HepG2 (cell line): ENCODE measurements at places on chromosomes 6 and 20. TPM values are rescaled to one million over a fixed set of nuclear protein-coding genes. Genes with fewer than 3 reads are reported as not detected.

REPS1 gene
- total RNA-seq, result 36.7 and 38.3 TPM in 2 replicates

ZCCHC3 gene
- 56.2 and 63.0 TPM in 2 replicates for total RNA-seq

PTPN1 gene
- total RNA-seq, result 33.3 and 37.2 TPM in 2 replicates

DNA sequence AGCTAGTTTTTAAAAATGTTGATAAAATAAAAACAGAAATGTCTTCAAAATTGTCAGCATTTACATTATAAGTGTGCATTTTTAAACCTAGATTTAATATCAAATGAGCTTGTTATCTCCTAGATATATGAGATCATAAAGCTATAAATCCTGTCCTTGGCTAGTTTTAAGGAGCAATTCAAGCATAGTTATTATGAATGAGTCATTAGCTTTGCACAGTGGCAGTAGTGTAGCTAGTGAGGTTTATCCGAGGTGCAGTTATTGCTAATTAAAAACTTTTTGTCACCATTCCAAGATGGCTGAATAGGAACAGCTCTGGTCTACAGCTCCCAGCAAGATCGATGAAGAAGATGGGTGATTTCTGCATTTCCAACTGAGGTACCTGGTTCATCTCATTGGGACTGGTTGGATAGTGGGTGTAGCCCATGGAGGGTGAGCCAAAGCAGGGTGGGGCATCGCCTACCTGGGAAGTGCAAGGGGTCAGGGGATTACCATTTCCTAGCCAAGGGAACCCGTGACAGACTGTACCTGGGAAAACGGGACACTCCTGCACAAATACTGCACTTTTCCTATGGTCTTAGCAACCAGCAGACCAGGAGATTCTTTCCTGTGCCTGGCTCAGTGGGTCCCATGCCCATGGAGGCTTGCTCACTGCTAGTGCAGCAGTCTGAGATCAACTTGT is 108.8 kb upstream of the SYNCRIP start:
- H3K36me3 ChIP-seq, result no peaks in the 10 kb centered on the region
- H3K4me3 ChIP-seq, result no peak overlapping the region
- peaks cover 3% of the 10 kb centered on the region for H3K27me3 ChIP-seq
- H3K27ac ChIP-seq, result no peak overlapping the region
- no peak for DNase-seq

GRCh38 chr6:130827247-130828149 is at the start of gene SMLR1:
Gene SMLR1 (plus strand): TSS chr6:130827406. CDS start chr6:130827414, 8 bp downstream.
- peaks cover 94% of the 10 kb centered on the region for H3K4me1 ChIP-seq
- H3K36me3 ChIP-seq, result peaks cover 21% of the 10 kb centered on the region
- H3K27me3 ChIP-seq, result no peaks in the 10 kb centered on the region
- H3K27ac ChIP-seq, result peak within 1 kb of the TSS; percentile 95
- DNase-seq, result peak; percentile 96

DNA sequence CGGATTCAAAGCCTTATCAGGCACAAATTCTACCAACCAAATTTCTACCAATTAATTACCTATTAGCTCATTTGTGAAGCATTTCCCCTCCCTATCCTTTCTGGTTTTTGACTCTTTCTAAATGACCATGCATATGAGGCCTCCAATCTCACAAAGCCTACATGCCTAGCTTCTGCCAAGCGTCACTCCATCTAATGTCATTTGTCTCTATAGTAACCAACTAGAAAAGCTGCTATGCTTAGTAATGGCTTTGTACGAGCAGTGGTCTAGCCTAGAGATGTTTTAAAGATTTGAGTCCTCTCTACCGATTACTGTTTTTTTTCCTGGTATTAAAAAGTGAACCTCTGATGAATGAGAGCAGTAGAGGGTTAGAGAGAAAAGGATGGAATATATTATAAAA is 4.8 kb upstream of the ASF1A start:
- H3K27ac ChIP-seq, result no peak overlapping the region
- DNase-seq, result no peak
- no peak overlapping the region for H3K4me3 ChIP-seq
- no peaks in the 10 kb centered on the region for H3K27me3 ChIP-seq
- H3K36me3 ChIP-seq, result no peaks in the 10 kb centered on the region

DNA sequence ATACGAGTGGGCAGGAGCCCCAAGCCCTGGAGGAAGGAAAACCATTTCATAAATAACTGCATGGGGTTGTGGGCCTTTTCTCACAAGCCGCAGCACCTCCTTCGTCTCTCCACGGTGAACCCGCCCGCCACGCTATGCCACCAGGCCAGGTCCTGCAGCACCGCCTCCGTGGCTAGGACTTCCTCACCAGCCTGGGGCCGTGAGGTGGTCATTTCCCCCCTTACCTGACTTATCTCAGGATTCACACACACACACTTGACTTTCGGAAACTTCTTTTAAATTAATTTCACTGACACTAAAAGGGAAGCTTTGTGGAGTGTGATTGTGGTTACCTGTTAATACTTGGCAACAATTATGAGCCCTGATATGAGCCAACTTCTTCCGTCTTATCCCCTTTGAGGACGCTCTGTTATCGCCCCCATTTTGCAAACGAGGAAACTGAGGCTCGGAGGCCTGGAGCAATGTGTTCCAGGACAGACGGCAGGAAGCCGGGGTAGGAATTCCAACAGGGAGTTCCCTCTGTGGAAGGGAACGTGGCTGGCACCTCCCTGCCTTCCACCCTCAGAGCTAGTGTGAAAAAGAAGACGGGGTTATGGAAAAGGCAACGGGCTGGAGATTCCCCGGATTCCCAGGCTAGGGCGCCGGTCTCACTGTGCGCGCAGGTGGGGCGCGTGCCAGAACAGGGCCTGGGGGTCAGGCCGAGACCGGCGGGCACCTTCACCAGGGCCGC is 817 bp upstream of the SLCO4A1 start:
- no peak for DNase-seq
- H3K36me3 ChIP-seq, result no peaks in the 10 kb centered on the region
- H3K4me1 ChIP-seq, result peaks cover 91% of the 10 kb centered on the region

DNA sequence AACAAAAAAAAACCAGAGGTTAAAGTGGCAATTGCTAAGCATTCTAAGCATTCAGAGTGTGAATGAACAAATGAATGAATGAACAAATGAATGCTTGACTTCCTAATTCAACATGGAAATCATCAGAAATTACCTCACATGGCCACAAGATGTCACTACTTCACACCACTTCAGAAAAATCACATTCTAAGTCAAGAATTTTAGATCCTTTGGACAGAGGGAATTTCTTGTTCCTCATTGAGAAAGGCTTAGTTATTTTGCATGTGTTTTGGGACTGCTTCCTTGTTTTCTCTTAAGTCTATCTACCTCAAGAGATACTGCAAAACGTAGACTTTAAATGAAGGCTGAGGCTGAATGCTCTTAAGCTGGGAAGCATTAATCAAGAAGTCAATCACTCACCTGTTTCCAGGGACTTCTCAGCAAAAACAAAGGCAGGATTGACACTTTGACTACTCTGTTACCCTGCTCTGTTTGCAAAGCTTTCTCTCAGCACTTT is 120.2 kb downstream of the MBOAT1 start:
- no peaks in the 10 kb centered on the region for H3K4me1 ChIP-seq
- no peak overlapping the region for H3K4me3 ChIP-seq
- no peaks in the 10 kb centered on the region for H3K36me3 ChIP-seq
- no peak overlapping the region for H3K27ac ChIP-seq
- no peaks in the 10 kb centered on the region; the same call in 2 of the 3 replicates for H3K27me3 ChIP-seq
- DNase-seq, result peak; percentile 57

DNA sequence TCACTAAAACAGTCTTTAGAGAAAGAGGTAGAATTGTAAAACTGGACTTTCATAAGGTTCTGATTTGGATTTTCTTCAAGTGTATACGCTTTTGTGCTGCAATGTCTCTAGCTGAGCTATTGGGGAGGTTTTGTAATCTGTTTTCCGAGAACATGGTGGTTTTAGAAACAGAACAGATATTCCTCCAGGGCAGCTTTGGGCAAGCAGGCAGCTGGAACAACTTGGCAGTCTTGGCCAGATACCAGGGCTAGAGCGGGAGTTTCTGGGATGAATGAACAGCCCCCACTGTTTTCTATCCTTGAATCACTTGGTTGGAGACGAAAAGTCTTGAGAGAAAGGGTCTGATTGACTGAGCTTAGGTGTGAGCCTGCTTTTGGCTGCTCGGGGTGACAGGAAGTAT is 17.1 kb upstream of the ARMC2 start:
- H3K36me3 ChIP-seq, result no peaks in the 10 kb centered on the region
- H3K4me3 ChIP-seq, result no peak overlapping the region
- no peaks in the 10 kb centered on the region for H3K27me3 ChIP-seq
- no peak for DNase-seq

- no peak overlapping the region for H3K4me3 ChIP-seq
- no peak overlapping the region for H3K27ac ChIP-seq
- H3K36me3 ChIP-seq, result peaks cover 21% of the 10 kb centered on the region
- no peaks in the 10 kb centered on the region for H3K4me1 ChIP-seq
Observed at GRCh38 chr6:8014947-8015346, 49.2 kb downstream of the BLOC1S5 start.

GRCh38 chr6:122730775-122731386 is 48.6 kb upstream of the FABP7 start:
- H3K4me1 ChIP-seq, result no peaks in the 10 kb centered on the region
- peak; percentile 41 for DNase-seq
- H3K27ac ChIP-seq, result no peak overlapping the region
- peaks cover 11% of the 10 kb centered on the region; the same call in 1 of the 3 replicates for H3K27me3 ChIP-seq
- no peak overlapping the region for H3K4me3 ChIP-seq
- H3K36me3 ChIP-seq, result no peaks in the 10 kb centered on the region

DNA sequence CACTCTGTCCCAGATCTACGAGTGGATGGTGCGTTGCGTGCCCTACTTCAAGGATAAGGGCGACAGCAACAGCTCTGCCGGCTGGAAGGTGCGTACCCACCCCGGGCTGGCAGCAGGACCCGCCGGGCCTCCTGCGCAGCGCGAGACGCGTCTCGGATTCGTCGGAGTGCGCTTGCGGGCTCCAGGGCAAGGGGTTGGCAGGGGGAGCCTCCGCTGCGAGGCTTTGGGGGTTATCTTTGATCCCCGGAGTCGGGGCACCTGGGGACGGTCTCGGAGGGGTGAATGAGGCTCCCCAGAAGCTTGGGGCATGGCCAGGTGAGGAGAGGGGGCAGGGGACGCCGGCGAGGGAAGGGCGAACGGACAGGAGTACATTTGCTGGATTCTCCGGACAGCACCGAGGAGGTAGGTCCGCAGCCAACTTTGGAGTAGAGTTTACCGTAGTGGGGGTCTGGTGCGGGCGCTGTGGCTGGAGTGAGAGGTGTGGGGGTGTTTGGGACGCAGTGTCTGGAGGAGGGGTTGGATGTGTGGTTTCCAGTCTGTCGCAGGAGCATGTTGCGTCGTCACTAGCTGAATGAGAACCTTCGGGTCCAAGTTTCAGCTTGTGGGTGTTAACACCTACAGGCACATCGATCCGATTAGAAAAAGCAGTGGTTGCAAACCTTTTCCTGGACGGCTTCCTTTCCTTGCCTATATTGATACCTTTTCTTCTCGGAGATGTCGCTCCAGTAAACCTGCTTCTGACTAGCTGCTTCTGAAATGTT is 1.2 kb downstream of the FOXO3 start:
- H3K36me3 ChIP-seq, result peaks cover 14% of the 10 kb centered on the region; the same call in 2 of the 3 replicates
- DNase-seq, result peak; percentile 17
- H3K4me3 ChIP-seq, result peak overlapping the region; percentile 99
- H3K27ac ChIP-seq, result peak overlapping the region; percentile 59

DNA sequence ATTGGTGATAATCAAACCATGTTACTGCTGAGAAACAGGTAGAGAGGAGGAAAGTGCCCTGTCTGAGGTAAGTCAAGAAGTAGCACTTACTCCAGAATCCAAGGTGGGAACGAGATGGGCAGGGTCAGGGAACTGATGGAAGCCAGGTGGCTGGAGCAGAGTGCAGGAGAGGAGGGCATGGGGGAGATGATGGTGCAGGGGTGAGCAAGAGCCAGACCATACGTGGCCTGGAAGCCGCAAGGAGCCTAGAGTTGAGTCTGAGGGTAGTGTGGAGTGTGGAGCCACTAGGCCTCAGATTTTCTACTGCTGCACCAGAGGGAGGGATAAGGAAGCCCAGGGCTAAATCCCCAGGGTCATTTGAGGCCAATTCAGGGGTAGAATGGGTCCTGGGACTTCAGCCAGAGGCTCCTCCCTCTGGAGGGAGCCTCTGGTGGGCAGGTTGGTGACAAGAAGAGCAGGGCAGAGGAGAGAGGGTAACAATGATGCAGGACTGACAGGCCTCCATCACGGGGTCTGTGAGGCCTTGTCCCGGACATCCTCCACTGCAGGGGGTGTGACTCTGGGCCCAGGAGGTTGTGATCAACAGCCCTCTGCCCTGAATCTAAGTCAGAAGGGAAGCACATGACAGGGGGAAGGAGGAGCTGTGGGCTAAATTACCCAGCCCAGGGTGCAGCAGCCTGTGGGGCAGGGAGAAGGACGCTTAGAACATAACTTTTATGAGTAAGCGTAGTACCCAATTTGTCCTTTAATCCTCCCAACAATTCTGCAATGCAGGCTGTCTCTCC is 28.7 kb downstream of the COX4I2 start:
- H3K36me3 ChIP-seq, result peaks cover 50% of the 10 kb centered on the region
- no peak for DNase-seq
- no peak overlapping the region for H3K4me3 ChIP-seq
- peak overlapping the region; percentile 77 for H3K27ac ChIP-seq
- H3K4me1 ChIP-seq, result peaks cover 99% of the 10 kb centered on the region

DNA sequence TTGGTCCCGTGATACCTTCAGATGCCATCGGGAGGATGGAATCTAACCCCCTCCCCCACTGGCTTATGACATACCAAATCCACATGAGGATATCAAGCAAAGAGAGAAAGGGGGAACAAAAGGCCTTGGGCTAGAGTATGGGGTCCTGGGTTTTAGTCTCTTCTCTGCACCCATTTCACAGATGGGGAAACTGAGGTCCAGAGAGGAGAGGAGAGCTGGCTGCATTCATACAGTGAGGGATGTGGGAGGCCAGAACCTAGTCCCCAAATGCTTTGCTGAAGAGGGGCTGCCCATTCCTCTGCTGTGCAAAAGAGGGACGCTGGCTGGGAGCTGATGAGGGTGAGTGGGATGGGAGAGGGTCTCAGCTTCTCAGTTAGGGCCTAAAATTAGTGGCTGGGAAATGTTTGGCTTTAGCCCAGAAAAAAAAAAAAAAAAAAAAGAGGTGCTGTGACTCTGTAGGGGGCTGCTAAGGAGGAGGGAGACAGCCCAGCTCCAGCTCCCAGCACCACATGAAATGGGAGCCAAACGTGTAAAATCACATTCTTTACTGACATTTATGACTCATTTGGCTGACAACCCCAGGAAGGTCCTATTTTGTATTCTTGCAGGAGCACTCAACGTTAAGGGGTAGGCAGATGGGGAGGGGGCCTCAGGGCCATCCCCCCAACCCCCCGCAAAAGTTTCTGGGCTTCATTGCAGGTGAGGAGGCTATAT is 11.9 kb downstream of the XKR7 start:
- no peaks in the 10 kb centered on the region for H3K36me3 ChIP-seq
- no peak overlapping the region for H3K27ac ChIP-seq
- H3K4me3 ChIP-seq, result no peak overlapping the region
- no peaks in the 10 kb centered on the region for H3K4me1 ChIP-seq
- DNase-seq, result no peak
- H3K27me3 ChIP-seq, result peaks cover 18% of the 10 kb centered on the region; the same call in 2 of the 3 replicates

- 0 out of 2 replicates have a peak, but pooled peaks cover 8% of the 10 kb centered on the region for H3K4me1 ChIP-seq
- no peak overlapping the region for H3K4me3 ChIP-seq
- DNase-seq, result no peak
- no peaks in the 10 kb centered on the region for H3K27me3 ChIP-seq
- no peak overlapping the region for H3K27ac ChIP-seq
Observed at GRCh38 chr6:38391626-38392579, 247.8 kb downstream of the BTBD9 start.

- no peak overlapping the region for H3K27ac ChIP-seq
- H3K36me3 ChIP-seq, result no peaks in the 10 kb centered on the region
- H3K27me3 ChIP-seq, result no peaks in the 10 kb centered on the region
- H3K4me3 ChIP-seq, result no peak overlapping the region
- peaks cover 48% of the 10 kb centered on the region for H3K4me1 ChIP-seq
- no peak for DNase-seq
Observed at GRCh38 chr6:1337791-1338190, 25.9 kb downstream of the FOXQ1 start.
